ENCODE measurements at places on chromosomes 5 and 9.
A peak's percentile ranks its signal among the peaks of the same experiment; 100 is the strongest.

- DNase-seq = no peak
These were observed 13.3 kb downstream of the ZNF474 start for GRCh38 chr5:122142480-122143164.

DNA sequence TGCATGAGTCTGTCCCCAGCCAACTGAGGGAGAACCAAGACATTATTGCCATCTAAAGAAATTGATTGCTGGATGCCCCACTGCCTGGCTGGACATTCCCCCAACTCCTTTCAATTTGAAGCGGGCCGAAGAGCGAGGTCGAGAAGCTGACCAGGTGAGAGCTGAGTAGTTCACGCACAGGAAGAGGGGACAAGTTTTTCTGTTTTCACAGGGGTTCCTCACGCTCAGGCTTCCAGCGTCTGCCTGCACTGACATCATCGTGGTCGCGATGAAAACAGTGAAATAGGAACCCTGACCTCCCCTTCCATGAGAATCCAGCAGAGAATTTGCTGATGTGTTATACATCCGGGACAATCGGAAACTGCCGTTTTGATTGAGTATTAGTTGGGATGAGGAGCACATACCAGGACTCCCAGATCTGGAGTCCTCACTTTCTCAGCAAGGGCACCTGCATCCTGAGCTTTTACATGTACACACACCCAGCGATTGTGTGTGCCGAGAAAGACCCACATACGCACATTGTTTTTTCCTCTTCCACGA, 3.1 kb upstream of the DMRT3 start:
- no peak for DNase-seq

- DNase-seq = no peak
These were observed 206.6 kb downstream of the PRELID2 start for GRCh38 chr5:145628525-145628924.

DNA sequence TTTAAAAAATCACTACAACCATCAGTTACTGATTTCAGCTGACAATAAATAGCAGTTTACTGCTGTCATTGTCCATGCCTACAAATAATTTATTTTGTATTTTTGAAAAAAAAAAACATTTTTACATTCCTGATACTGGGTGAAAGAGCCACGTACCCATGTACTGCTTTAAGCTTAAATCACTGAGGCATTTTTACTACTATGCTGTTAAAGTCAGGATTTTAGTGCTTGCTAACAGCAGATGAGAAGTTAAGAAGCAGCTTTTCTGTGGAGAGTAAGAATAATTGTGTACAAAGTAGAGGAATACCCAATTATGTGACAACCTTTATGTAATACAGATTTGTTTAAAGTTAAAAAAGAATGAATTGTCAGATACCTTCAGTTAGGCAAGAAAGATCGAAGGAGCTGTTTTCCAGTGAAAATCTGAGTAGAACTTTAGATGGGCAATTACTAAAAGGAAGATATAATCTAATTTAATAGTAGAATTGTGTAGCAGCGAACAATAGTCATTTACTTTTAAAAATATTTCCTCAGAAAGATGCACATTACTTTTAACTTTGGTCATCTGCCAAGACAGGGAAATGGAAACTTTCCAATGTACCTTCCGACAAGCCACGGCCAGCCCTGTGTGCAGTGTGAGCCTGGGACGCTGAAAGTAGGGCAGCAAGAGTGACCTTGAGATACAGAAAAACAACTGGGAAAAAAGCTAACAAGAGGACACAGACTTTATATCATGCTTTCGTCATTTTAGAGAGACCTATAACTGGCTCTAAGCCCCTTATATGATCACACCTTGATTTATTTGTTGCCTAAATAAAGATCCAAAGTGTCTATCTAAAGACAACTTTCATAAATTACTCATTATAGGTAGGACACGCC, 39.9 kb downstream of the RHOBTB3 start:
- DNase-seq = no peak

GRCh38 chr5:60340965-60341471, 358.9 kb downstream of the DEPDC1B start:
- peak; percentile 6 for DNase-seq

- DNase-seq = no peak
These were observed 1.6 kb downstream of the INSYN2B start for GRCh38 chr5:169978714-169979113.

DNA sequence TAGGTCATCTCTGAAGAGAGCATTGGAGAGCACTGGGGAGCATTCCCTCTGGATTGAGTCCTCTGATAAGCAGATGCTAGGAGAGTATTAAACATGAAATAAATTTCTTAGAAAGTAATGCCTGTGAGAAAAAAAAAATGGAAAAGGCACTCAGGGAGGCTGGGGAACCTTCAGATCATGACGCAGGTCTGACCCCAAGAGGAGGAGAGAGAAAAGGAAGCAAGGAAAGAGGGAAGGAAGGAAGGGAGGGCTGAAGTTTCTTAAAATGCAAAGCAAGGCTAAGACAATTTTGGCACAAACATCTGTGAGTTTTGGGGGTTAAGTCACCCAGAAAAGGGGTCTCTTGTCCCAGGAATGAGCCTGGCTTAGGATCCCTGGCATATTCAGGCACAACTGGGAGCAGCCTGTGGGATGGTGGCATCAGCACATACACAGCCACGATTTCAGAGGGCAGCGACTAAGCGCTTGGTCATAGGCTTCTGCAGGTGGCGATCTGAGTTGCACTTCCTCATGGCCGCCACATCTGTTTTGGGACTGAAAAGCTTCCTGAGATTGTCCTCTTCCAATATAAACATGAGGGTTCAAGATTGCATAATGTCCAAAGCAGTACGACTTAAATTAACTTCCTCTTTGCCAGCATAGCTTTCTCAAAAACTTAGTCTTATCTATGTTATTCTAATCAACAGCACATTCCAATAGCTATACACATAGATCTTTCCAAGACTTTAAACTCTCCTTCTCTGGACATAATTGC, 692.7 kb downstream of the DNAH5 start:
- peak; percentile 5 for DNase-seq

DNA sequence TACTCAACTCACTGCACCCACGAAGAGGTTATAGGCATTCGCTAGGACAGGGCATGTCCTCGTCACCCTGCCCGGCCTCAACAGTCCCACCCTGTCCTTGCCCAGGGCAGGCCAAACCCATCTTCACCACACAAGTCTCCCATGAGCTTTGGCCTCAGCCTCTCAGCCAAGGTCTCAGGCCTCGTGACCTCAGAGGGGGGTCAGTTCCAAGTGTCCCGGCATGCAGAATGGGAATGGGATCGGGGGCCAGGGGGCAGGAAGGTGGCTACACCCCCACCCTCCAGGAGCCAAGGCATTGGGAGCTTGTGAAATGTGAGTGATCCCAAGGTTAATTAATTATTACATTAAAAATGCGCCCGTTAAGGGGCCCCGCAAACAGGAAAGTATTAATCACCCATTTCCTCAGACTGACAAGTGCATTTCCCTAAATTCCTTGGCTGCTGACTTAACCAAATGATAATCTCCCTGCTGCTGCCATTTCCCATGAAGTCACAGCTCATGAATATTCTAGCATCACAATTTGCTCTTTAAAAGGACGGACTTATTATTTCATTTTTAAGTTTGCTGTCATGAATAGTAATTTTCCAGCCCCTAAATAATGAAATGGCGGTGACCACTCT, 8.0 kb upstream of the UBAC1 start:
- peak; percentile 72 for DNase-seq

- no peak for DNase-seq
These were observed 249.1 kb downstream of the DIRAS2 start for GRCh38 chr9:90393365-90394152.

- no peak for DNase-seq
These were observed 364 bp downstream of the RPS6 start for GRCh38 chr9:19379697-19380046.

DNA sequence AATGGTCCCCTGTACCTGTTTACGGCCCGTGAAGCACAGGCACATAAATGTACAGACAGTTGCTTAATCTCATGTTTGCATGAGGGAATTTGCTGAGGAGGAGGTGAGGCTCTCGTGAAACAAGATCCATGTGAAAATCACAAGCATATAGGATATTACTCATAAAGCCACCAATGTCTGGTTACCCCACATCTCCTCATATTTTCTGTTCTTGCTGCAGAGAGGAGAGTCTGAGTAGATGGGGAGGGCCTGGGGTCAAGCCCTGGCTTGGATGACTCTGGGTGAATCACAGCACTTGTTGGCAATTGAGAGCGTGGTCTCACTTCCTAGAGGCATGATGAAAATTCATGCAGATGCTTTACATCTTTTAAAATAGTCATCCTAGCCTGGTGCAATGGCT, 975 bp downstream of the AGXT2 start:
- DNase-seq = peak; percentile 14

DNA sequence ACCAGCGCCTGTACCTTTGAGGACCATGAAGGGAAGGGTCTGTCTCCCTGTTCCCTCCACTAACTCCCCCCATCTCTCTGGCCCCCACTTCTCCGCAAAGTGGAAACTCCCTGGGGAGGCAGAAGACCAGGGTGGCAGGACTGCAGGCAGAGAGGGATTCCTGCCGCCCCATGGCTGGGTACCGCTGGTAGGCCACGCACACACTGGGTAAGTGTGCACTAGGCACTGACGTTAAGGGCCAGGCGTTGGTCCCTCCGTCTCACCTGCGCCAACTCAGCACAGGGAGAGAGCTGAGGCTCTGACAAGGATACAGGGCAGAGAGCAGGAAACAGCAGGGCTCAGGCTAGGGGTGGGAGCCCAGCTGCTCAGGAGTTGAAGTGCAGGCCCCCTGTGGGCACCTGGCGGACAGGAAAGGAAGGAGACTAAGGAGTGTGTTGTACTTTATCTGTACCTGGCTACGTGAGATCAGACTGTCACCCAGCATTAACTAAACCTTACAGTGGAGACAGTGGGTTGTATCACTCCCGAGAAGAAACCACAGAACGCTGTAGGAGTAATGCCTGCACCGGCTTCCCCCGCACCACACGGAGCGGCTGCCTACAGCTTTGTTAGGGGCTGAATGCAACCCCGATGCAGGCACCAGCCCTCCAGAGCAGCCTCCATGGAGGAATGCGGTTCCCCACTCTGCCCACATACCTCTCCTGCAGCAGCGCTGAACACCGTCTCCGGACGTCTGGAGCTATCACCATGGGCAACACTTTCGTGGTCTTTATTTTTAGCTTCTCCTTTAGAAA, 34.2 kb upstream of the CLPTM1L start:
- DNase-seq = no peak

DNA sequence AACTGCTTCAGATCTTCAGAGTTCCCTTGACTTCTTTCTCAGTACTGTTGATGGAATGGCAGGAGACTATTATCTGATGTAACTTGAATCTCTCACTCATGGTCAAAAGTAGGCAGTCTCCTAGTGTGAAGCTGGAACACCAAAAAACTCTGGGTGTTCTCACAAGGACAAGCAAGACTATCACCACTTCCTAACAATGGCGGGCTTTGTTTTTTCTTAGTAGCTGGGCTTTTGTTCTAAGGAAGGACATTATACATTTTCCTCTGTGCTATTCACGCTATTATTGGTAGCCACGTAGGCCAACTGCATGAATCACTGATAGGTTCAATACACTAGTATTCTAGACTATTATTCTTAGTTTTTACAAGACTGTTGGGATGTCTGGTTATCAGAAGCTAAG, 67.7 kb upstream of the ATG10 start:
- no peak for DNase-seq

DNA sequence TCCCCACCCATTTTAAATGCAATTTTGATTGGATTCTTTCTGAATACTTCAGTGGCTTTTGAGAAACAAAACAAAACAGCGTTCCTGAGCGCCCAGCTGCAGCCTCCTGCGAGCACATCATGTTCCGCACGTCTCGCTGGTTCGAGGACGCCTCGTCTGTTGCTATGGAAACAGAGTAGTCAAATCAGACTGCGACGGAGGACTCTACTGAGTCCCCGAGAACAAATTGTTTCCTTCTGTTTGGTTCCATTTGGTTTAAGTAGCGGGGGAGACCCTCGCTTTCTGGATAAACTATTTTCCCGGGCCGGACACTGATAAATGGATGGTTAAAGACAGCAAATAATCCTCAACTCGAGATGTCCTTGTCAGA, 69.0 kb downstream of the SLC28A3 start:
- peak; percentile 52 for DNase-seq

DNA sequence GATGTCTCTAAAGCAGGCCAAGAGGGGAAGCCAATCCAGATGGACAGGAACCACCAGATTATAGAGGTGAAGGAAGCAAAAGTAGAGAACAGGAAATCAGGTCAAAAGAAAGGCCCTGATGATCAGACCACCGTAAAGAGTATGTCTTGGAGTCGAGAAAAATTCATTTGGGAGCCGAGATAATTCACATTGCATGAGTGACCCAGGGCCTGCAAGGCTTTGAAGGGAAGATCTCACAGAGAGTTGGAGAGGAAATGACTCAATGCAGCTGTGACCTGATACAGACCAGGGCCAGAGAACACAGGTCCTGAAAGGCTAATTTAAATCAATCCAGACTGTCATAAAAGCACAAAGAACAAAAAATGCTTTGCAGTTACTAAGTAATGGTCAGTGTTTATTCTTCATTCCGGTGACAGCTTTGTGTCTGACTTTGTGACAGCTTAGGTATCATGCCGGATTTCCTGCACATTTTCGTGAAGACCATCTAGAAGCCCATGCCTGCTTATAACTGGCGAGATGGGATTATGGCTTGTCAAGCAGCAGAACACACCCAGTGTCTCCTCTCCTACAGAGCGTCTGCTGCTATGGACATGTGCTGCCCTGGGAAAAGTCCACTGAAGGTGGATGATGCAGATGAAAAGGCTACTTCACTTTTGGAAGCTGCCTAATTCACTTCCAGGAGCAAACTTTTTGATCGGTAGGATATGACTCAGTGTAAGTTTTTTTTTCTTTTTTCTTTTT, 5.8 kb upstream of the ACTBL2 start:
- no peak for DNase-seq

GRCh38 chr9:68546596-68547390, 6.1 kb upstream of the TMEM252 start:
- DNase-seq = peak; percentile 93

DNA sequence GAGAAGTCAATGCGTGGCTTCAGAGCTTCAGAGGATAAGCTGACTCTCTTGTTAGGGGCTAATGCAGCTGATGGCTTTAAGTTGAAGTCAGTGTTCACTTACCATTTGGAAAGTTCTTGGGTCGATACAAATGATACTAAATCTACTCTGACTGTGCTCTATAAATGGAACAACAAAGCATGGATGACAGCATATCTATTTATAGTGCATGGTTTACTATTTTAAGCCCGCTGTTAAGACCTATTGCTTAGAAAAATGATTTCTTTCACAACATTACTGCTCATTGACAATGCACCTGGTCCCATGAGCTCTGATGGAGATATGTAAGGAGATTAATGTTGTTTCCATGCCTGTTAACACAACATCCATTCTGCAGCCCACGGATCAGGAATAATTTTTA, 435.7 kb downstream of the MAT2B start:
- no peak for DNase-seq

GRCh38 chr9:134502809-134503211, 138.8 kb upstream of the COL5A1 start:
- DNase-seq = no peak

GRCh38 chr9:99859243-99859980, 37.7 kb downstream of the NR4A3 start:
- peak; percentile 31 for DNase-seq

GRCh38 chr5:178365501-178366440, 133.2 kb upstream of the PHYKPL start:
- DNase-seq = no peak
